ENCODE measurements at places on chromosomes 1 and 21. TPM values are rescaled to one million over a fixed set of nuclear protein-coding genes. Genes with fewer than 3 reads are reported as not detected.

The ERICH3 gene
- not detected for total RNA-seq

GRCh38 chr1:83997631-83998030 is 1.3 kb downstream of the TTLL7 start:
- no peak for DNase-seq

DNA sequence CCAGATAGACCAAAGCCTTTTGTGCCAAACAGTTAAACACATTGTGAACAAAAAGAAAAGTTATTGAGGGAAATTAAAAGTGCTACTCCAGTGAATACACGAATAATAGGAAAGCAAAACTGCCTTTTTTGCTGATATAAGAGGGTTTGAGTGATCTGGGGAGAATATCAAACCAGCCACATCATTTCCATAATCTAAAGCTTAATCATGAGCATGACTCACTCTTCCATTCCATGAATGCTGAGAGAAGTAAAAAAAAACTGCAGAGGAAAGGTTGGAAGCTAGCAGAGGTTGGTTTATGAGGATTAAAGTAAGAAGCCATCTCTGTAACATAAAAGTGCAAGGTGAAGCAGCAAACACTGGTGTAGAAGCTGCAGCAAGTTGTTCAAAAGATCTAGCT is 350.6 kb upstream of the NCAM2 start:
- peak; percentile 73 for DNase-seq

The RIPPLY3 gene
- 11.4 TPM for total RNA-seq

DNA sequence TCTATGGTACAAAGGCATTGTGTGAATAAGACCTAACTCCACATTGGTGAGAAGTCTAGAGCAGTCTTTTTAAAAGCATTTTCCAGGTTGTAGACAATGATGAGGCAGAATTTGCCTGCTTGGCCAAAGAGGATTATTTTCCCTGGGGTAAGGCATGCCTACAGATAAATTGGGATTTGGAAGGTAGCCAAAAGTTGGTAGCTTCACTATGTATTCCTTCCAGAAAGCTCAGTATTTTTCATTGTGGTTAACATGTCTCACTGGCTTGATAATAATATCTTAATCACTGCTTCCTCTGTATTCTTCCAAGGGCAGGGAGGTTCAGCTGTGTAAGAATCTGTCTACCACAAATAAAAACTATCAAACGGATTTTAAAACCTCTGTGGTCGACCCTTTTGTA is 590.8 kb upstream of the PRMT6 start:
- peak; percentile 36 for DNase-seq

DNA sequence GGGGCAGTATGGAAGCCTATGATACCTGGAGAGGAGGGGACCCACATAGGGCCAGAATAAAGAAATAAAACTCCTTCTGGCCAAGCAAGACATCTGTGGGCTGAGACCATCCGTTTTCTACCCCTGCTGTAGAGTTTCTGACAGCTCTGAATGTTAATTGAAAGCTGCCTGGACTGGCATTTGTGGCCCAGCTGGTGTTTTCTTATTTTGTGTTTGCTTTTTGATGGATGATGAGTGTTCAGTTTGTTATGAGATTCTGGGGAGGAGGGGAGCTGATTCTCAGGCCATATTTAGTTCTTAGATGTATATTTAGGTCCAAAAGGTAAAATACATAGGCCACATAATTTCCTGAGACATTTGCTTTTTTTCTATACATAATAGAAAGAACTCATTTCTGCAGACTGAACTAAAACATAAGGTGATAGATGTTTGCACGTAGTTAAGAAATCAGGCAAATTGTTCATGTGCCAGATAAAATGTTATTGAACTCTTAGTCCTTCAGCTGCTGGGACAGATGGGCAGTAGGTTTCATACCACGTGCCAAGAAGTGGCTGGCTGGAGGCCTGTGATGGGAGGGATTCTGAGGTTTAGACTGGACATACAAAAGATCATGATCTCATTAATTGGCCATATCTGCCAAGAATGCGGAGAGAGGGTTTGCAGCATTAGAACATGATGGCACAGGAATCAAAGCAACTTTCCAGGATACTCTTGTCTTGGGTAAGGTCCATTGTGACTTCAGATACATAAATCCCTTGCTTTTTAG is 54.1 kb downstream of the DSCAM start:
- DNase-seq, result no peak

- DNase-seq, result no peak
These were observed 89.9 kb downstream of the MT1HL1 start for GRCh38 chr1:236914375-236914774.

GRCh38 chr1:8376358-8376840 is 58.5 kb downstream of the SLC45A1 start:
- DNase-seq, result no peak

The TINAGL1 gene
- total RNA-seq, result 217 TPM

DNA sequence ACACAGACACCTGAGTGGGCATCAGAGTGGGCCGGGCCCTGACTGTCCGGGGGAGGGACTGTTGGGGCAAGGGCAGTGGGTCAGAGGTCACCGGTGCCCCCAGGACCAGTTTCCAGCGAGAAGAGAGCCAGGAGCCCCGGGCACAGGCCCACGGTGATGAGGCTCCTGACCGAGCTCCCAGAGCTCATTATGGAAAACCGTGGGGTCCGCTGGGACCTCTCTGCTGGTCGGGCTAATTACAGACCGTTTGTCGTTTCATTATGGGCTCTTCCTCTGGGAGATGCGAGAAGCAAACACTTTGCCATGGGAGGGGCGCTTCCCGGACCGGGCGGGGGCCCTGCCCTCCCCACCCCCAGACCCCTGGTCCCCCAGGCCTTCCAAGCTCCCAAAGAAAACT is 12.0 kb upstream of the TTLL10 start:
- no peak for DNase-seq

DNA sequence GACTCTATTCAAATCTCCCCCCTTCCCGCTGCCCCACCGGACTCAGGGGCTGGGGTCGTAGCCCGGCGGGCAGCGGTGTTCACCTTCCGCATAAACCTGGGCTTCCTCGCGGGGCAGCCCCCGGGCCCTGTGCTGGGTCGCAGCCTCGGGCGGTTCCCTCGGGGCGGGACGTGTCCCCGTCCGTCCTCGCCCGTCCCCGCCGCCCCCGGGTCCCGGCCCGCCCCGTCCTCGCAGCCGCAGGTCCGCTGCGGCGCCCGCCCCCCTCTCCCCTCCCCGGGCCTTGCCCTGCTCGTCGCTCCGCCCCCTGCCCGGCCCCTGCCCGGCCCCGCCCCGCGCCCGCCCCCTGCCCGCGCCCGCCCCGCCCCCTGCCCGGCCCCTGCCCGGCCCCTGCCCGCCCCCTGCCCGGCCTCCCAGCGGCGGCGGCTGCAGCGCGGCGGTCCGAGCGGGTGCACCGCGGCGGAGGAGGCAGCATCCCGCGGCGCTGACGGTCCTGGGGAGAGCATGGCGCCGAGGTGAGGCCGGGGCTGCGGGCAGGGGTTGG is at the start of gene COL18A1:
Gene COL18A1, plus strand, starts transcription at position 436 of the 541 bp plus-strand sequence. Its CDS starts 66 bp downstream, at position 502.
- DNase-seq, result peak; percentile 43

GRCh38 chr1:19165501-19165900 is 44.6 kb downstream of the UBR4 start:
- DNase-seq, result peak; percentile 85

The TNFRSF4 gene
- total RNA-seq, result 0.17 TPM

DNA sequence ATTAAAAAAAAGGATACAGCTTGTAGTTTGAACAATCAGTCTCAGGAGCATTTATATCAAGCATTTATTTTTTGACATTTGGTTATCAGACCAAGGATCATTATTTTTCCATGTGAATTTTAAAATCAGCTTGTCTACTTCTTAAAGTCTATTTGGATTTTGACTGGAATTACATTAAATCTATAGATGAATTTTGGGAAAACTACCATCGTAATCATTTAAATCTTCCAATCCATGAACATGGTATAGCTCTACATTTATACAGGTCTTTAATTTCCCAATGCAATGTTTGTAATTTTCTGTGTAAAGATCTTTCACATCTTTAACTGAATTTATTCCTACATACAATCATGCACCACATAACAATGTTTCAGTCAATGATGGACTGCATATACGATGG is 203.2 kb downstream of the AKT3 start:
- no peak for DNase-seq

DNA sequence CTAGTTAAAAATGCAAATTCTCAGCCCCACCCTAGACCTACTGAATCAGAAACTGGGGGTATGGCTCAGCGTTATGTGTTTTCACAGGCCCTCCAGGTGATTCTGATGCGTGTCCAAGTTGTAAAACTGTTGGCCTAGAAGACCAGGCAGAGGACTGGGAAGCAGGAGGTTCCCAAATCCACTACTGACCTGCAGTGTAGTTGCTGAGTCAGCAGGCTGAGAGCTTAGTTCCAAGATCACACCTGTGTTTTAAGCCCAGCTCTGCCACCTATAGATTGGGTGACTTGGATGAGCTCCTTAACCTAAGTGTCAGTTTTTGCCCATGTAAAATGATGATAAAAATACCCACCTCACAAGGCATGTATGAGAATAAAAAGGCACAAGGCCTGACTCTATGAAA is 4.1 kb downstream of the GRHL3 start:
- DNase-seq, result peak; percentile 45

DNA sequence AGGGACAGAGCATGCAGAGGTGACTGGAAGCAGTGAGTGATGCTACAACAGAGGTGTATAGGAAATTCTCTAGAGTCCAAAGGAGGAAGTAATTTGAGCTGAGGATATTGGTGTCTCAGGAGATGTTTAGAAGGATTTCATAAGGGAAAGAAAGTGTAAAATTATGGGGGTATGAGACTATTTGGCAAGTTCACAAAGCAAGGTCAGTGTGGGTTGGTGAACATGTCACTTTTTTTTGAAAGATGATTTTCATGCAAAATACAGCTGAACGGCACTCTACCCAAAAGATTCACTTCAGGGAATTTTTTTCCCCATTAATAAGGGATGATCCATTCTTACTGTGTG is 24.1 kb downstream of the HMGCS2 start:
- no peak for DNase-seq

The SERPINC1 gene
- not detected for total RNA-seq

The PPFIA4 gene
- 3.4 TPM for total RNA-seq

The CYP4A11 gene
- total RNA-seq, result not detected

- no peak for DNase-seq
These were observed 84.8 kb downstream of the POFUT2 start for GRCh38 chr21:45202889-45203288.

GRCh38 chr1:185017338-185017737 is 28.0 kb upstream of the RNF2 start:
- peak; percentile 83 for DNase-seq

DNA sequence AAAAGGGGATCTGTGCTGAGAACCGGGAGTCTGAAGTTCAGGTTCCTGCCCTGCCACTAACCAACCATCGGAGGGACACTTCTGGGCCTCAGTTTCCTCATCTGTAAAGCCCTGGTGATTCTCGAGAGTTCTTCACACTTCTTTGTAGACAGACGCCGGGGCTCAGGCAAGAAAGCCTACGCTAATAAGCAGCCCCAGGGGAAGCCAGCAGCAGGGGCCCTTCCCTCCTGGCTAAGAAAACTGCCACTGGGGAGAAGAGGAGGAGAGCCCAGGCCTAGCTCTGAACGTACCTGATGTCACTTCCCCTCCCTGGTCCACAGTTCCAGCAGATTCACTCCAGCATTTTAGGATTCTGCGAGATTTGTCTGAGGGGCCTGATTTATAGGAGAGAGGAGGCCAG is 76.0 kb downstream of the CAMK2N1 start:
- no peak for DNase-seq

GRCh38 chr1:24109166-24109483 is 2.8 kb downstream of the MYOM3 start:
- no peak for DNase-seq

DNA sequence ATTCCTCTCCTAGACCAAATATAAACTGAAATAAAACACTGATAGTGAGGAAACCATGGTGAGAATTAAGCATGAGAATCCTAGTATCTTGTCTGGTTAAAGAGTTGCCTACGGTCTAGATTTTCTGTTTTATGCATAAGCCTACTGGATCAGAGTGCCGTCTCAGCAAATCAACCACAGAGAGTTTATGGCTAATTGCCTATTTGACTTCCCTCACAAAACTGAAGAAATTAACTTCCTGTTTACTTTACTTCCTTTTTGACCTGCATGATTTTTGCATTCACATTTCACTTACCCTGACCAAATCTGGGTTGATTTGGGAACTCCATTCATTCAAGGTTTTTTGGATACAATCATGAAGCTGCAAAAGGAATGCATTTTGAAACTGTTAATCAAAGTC is 5.0 kb downstream of the GCLM start:
- no peak for DNase-seq

- no peak for DNase-seq
These were observed 11.3 kb downstream of the BTG2 start for GRCh38 chr1:203316626-203317093.

The SPATA1 gene
- 2.9 TPM for total RNA-seq

GRCh38 chr1:205748403-205749233 is 1.4 kb downstream of the NUCKS1 start:
- peak; percentile 23 for DNase-seq

The KIF2C gene
- 98.7 TPM for total RNA-seq

GRCh38 chr1:146029117-146029516 is 7.6 kb upstream of the HJV start:
- DNase-seq, result no peak

GRCh38 chr1:44239331-44239960 is 26.2 kb downstream of the DMAP1 start:
- peak; percentile 37 for DNase-seq

The PLPP3 gene
- 32.8 TPM for total RNA-seq

The CFHR2 gene
- total RNA-seq, result not detected

DNA sequence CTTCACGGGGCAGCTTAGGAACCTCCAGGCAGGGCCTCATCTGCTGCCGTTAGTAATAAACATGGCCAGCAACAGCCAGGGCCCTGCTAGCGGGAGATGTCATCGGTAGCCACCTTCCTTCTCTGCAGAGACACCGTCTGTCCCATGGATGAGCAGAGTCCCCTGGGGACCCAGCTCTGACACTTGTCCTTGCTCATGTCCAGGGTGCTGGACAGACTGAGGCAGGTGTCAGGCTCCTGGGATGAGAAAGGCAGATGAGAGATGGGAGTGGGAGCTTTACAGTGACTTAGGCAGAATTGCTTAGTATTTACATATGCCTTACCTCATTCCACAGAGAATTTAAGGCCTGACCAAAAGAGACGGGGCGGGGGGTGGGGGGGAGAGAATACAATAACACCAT is 25.0 kb downstream of the CAPN2 start:
- no peak for DNase-seq

The PRDM15 gene
- 13.4 TPM for total RNA-seq

DNA sequence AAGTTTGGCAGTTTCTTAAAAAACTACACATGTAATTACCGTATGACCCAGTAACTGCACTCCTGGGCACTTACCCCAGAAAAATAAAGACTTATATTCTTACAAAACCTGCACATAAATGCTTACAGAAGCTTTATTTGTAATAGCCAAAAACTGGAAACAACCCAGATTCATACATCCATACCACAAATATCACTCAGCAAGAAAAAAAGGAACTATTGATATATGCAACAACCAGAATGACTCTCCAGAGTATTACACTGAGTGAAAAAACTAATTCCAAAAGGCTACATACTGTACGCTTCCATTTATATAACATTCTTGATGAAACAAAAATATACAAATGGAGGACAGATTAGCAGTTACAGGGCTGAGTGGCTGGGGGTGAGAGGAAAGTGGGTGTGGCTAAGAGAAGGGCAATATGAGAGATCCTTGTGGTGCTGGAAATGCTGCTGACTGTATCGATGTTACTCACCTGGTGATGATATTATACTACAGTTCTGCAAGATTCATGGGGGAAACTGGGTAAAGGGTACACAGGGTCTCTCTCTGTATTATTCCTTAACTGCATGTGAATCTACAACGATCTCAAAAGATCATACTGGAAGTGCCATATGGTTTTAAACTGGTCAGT is 96.0 kb upstream of the GNG4 start:
- DNase-seq, result no peak

The OLIG1 gene
- total RNA-seq, result 2.3 TPM
